ENCODE measurements at places on chromosomes 7 and 10. TPM values are rescaled to one million over a fixed set of nuclear protein-coding genes. Genes with fewer than 3 reads are reported as not detected.

GATA3 gene
- total RNA-seq = 0.52 TPM

KMT2C gene
- total RNA-seq = 37.3 TPM

DNA sequence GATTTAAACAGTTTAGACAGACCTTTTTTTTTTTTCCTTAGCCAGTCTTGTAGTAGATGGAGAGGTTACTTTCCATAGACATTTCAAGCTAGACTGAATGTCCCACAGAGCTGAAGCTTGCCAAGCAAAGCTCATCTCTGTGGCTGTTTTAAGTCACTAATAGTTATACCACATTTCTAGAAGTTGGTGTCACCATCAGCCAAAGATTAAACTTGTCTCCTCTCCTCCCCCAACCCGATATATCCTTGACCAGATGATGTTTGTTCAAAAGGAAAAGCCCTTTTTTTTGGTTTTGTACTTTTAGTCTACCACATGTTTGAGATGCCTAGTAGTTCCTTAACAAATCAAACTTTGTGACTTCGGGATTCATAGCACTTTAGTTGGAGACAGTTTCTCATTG lies 66.1 kb downstream of the ADD3 start:
- DNase-seq = no peak

BCL7B gene
- total RNA-seq = 108 TPM

DNA sequence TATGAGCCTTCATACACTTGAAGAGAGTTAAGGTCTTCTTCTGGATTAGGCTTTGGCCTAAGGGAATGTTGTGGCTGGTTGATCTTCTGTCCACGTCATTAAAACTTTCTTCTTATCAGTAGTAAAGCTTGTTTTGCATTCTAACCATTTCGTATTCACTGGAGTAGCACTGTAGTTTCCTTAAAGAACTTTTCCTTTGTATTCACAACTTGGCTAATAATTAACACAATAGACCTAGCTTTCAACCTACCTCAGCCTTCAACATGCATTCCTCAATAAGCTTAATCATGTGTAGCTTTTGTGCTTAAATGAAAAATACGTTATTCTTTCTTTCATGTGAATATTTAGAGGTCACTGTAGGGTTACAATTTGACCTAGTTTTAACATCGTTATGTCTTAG lies 42.8 kb downstream of the AKR1C8 start:
- DNase-seq = no peak

CFAP70 gene
- total RNA-seq = 1.1 TPM

GPC2 gene
- 0.12 TPM for total RNA-seq

DNA sequence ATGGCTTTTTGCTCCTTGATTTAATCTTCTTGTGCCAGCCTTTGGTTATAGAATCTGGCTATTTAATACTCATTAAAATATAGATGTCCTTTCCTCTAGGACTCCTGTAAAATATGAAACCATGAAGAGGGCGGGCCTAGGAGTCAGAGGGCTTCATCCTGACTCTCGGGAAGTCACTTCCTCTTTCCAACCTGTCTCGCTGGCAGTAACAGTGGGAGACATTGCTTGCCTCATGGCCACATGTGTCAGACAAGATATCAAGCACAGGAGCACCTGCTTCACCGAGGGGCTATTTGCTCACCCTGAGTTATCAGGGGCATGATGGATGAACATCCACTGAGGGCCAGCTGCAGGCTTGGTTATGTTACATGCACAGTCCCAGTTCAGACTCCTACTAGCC lies 31.0 kb downstream of the SLIT1 start:
- DNase-seq = no peak

FBXO24 gene
- not detected for total RNA-seq

PDZD8 gene
- 17.7 TPM for total RNA-seq

UPK3B gene
- total RNA-seq = 78.8 TPM

COL17A1 gene
- 6.2 TPM for total RNA-seq

RADIL gene
- total RNA-seq = 7.7 TPM

LIPA gene
- 25.7 TPM for total RNA-seq

DNA sequence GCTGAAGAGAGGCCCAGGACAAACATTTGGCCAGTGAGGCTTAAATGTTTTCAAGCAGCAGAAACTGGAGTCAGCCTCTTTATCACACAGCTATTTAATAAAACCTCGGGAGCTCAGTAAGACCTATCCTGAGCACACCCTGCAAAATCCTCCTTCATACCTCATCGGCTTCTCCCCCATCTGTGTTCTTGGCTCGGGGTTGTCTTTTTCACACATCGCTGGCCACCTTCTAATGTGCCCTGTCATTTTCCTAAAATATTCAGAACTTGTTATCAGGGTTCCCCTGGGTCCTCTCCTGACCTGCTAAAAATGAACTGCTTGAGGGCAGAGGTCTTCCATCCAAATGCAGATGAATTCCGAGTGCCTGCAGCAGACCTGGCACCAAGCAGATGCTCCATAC lies 310.3 kb upstream of the AKR1E2 start:
- no peak for DNase-seq

GRCh38 chr7:148916186-148916585 lies 32.1 kb upstream of the EZH2 start:
- DNase-seq = no peak

ZNF282 gene
- total RNA-seq = 12.1 TPM

All from right atrium auricular region (tissue), 2 donors.